ENCODE measurements at places on chromosomes 2 and 18.
A peak's percentile ranks its signal among the peaks of the same experiment; 100 is the strongest.

- DNase-seq, result no peak
Observed at GRCh38 chr2:4356109-4356508, 652.7 kb downstream of the DCDC2C start.

DNA sequence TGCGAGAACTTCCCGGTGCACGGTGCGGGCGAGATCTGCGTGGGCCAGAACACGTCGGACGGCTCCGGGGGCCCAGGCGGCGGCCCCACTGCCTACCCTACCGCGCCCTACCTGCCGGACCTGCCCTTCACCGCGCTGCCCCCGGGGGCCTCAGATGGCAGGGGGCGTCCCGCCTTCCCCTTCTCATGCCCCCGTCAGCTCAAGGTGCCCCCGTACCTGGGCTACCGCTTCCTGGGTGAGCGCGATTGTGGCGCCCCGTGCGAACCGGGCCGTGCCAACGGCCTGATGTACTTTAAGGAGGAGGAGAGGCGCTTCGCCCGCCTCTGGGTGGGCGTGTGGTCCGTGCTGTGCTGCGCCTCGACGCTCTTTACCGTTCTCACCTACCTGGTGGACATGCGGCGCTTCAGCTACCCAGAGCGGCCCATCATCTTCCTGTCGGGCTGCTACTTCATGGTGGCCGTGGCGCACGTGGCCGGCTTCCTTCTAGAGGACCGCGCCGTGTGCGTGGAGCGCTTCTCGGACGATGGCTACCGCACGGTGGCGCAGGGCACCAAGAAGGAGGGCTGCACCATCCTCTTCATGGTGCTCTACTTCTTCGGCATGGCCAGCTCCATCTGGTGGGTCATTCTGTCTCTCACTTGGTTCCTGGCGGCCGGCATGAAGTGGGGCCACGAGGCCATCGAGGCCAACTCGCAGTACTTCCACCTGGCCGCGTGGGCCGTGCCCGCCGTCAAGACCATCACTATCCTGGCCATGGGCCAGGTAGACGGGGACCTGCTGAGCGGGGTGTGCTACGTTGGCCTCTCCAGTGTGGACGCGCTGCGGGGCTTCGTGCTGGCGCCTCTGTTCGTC lies 1.7 kb downstream of the FZD7 start:
- DNase-seq, result peak; percentile 88

DNA sequence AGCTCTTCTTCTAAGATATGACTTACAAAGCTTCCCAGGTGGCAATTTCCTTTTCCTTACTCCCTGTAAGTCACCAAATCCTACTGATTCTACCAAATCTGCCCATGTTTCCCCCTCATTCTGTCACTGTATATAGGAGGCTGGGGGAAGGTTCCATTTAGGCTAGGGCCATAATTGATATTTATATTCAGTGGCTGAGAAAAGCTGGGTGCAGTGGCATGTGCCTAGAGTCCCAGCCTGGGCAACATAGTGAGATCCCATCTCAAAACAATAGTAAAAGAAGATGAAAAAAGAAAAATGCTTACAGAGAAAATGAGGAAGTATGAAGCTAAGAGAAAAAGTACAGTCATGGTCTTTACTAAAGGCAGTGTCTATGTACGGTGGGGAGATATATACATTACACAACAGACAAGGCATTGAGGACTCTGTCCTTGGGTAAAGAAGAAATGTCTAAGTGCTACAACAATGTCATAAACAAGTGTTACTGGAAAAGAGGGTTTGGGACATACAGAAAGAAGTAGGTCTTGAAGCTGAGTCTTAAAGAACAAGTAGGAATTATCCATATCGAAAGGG lies 4.8 kb downstream of the CWC22 start:
- no peak for DNase-seq

DNA sequence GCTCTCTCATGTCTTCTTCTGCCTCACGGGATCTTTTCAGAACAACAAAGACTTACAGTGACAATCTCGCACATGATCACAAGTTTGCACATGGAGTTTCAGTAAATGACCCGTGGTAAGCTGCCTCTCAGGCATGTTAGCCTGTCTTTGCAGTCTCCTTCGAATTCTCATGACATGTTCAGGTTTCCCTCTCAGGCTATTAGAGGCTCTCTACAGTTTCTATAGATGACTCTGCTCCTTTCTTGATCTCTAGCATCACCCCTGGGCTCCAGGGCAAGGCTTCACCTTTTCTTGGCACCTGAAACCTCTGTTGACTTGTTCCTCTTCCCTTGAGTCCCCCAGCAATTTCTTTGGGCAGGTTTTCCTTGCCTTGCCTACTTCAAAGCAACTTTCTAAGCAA lies 23.0 kb downstream of the MPP4 start:
- DNase-seq, result no peak

DNA sequence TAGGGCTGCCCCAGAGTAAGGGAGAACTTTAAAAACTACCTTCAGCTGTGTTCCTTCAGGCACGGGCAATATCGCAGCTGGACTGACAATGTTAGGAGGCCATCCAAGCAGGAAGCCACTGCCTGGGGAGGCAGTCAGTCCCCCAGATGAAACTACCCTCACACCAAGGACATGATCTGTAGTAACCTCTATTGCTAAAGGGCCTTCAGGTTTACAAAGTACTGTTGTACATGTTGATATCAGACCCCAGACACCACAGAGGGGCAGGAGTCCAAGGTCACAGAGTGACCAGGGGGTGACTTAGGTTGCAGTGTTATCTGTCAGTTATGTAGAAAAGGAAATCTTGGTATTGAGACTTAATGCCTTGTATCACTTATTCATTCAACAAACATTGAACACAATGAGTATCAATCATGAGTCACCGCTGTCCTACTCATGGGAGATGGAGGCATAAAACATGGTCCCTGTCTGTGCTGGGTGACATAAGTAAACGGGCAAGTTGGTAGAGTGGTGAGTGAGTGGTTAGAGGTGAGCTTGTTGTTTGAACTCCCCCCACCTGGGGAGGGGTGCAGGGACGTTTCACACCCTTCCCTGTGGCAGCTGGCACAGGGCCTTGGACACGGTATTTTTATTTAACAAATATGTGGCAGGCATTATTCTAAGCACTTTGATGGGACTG lies 7.1 kb downstream of the CABLES1 start:
- no peak for DNase-seq

DNA sequence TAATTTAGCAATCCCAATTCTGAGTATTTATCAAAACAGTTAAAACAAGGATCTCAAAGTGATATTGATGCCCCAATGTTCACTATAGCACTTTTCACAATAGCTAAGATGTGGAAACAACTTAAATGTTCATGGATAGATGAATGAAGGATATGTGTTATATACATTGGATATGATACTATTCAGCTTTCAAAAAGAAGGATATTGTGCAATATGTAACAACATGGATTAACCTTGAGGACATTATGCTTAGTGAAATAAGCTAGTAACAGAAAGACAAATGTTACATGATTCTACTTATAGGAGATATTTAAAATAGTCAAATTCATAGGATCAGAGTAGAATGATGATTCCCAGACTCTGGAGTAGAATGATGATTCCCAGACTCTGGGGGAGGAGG lies 78.0 kb downstream of the INSIG2 start:
- no peak for DNase-seq

DNA sequence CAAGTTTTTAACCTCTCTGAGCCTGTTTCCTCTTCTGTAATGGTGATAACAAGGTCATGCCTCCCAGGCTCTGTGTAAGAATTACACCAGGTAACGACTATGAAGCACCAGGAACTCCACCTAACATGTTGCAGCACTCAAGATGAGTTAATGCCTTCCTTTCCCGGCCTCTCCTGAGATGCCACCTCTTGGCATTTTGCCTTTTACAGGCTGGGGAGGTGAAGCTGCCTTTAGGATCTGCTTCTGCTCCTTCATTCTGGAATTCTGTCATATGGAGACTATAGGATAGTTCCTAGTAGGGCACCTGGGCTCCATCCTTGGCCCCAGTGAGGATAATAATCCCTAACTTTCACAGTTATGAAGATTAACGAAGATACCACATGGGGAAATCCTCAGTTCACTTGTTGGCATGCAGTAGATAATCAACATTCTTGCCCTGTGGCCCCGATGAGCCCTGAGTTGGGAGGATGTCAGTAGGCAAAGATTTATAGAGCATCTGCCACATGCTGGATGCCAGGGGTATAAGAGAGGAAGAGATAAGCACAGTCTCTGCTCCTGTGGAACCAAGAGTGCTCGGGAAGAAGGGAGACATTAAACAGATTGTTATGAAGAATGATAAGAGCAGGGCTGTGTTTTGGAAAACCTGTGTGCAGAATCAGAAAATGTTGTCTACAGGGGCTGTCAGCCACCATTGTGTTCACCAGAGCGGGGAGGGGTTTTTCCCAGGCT lies 43.9 kb upstream of the KCNF1 start:
- DNase-seq, result no peak

DNA sequence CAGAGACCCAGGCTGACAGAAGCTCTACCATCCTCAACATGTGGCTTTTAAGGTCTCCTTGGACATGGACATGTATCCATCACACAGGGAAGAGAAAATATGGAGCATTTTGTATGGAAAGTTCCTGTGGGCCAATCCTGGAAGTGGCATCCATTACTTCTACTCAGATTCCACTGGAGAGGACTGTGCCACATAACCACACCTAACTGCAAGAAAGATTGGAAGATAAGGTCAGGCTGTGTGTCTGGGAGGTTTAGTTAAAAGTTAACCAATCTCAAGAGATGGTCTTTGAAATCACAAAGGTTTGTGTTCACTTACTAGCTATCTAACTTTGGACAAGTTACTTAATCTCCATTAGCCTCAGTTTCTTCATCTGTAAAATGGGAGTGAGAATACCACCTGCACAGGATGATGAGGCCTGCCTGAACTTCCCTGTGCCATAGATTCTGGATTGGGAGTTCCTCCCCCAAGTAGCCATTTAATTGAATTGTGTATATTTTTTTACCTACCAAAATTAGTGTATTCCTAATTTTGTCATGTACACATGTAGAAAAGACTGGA lies 3.9 kb upstream of the ABCB11 start:
- DNase-seq, result no peak

DNA sequence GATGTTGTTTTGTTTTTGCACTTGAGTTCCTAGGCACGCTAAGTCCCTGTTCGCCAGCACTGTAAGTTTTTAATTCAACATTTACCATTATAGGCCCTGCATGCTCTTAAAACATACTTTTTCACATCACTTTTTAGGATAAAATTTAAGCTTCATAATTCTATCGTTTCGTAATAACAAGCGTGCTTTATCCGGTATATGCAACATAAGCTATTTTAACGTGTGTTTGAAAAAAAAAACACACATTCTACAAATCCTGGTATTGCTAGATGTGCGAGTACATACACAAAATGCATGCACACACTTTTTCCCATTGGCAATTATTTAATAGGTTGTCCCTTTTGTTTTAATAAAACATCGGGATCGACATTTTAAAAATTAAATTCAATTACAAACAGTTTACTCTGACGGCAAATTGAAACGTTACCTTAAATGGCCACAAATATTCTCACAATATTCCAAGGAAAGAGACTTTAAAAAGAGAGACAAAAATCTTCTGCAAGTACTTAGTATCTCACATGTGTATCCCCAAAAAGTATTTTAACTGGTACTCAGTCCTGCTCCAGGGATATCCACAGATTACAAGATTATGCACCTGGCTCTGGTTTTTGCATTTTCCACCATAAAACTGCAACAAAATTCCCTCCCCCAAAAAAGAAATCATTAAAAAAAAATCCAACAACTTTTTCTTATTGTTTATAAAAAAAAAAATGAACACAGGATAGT lies 1.0 kb upstream of the TCF4 start:
- peak; percentile 68 for DNase-seq

DNA sequence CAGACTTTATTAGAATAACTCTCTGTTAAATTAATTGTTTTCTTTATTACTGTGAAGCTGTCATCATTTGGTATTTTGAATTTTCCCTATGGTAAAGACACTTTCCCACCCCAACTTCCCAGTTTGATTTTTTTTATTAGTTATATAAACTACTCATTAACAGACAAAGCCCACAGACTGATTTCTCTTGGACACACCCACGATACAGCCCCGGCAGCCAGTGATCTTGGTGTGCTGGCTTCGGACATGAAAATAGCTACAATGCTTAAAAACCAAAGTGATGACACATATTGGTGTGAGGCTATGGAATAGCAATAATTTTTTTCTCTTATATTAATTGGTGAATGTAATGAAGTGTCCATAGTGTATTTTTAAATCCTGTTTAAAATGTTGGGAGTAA lies 225.4 kb upstream of the SIX3 start:
- no peak for DNase-seq

DNA sequence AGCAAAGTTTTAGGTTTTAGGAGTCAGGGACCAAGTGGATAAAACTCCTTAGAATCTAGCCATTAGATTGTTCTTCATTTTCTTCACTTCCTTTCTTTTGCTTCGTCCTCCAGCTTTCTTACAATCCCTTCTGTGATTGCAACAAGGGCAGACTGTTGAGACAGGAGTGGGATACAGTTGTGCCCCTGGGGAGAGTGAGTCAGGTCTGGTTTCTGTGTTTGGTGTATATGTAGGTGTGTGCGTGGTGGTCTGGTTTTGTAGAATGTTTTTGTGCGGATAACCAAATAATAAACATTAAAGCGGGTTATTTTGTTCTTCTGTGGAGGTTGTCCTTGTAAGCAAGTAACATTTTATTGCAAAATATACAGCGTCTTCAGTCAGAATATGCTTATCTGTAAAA lies 7.3 kb downstream of the INSIG2 start:
- no peak for DNase-seq

- DNase-seq, result peak; percentile 21
Observed at GRCh38 chr2:69436596-69436937, 668 bp downstream of the NFU1 start.

DNA sequence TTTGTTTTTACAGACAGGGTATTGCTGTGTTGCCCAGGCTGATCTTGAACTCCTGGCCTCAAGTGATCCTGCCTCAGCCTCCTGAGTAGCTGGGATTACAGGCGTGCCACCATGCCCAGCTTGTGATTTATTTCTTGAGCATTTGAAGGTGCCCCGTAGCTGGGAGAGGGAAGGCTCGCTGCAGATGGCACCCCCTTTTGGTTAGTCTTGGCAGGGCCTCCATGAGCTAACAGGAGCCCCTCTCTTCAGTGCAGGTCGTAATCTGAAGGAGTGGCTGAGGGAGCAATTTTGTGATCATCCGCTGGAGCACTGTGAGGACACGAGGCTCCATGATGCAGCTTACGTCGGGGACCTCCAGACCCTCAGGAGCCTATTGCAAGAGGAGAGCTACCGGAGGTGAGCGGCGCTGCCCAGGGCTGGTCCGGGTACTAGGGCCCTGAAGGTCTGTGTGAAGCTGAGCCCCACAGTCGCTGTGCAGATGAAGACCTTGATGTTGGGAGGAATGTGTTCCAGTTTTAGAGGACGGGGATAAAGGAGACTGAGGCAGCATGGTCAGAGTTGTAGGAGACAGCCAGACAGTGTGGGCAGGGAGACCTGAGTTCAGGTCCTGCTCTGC lies 6.7 kb downstream of the ASB1 start:
- no peak for DNase-seq

Measured in fibroblast of lung (primary cell).